Lung (tissue), 17 donors: ENCODE measurements at places on chromosomes 3 and 15. TPM values are rescaled to one million over a fixed set of nuclear protein-coding genes. Genes with fewer than 3 reads are reported as not detected.

LDHAL6B gene
- polyA plus RNA-seq: 0.05 TPM

MESP2 gene
- 0.17 TPM for polyA plus RNA-seq

PPP1R14D gene
- polyA plus RNA-seq: not detected

MKRN3 gene
- 0.30 TPM for polyA plus RNA-seq

DNA sequence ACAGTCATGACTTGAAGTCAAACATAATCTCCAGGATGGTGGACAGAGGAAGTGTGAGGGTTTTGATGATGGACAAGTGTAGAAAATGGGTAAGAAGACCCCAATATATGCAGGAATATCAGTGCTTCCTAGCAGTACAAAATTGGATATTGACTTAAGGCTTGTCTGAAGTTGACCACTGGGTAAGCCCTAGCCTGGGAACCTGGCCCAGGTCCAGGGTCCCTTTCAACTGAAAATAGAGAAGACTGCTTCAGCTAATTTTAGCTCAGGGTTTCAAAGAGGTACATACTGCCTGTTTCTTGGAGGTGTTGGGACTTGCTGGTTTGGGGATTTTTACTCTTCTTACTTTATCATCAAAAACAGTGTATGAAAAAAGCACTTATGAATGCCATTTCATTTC, 4.7 kb downstream of the NR1D2 start:
- peak; percentile 69 for DNase-seq

DNA sequence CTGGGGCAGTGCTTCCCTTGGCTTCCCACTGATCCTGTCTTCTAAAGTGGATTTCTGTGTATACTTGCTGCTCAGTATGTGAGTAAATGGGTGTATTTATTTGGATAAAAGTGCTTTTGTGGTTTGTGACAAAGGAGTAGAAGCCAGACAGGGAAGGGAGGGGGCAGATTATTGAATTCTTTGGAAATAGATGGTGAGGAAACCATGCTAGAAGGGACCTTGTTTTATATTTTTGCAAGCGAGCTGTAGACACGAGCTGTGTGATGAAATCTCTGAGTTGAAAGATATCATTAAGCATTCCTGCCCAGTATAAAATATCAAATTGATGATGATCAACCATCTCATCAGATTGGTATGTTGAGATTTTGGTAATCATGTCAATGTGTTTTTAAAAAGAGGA, 68.9 kb downstream of the DUT start:
- no peak for DNase-seq

DNA sequence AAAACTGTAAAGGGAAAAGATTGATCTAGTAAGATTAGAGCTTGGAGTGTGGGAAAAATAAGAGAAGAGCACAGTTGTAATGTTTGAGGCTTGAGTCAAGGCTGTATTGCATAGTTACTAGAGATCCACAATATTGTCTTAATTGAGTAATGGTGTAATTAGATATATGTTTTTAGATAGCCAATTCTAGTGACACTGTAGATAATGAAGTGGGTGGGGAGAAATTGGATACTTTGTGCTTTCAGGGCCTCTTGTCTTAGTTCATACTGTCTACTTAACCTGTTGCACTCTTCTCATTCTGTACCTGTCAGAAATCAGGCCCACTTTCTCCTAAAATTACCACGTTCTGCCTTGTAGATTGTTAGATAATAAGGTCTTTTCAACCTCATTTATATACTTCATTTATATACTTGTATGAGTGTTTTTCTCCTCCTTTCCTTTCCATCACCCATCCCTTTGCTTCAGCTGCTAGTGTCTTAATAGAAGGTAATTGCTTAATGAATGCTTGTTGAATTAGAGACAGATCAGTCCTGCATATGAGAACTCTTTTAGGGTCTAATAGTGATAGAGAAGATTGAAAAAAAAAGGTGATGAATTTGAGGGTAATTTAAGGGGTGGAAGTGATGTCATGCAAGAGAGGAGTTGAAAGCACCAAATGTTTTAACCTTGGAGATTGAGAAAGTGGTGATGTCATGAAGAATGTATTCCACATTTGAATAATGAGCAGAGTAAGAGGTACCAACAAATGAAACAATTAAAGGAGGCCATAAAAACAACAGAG, 32.0 kb downstream of the PIK3CA start:
- no peak for DNase-seq

GRCh38 chr15:23595368-23595767, 29.9 kb downstream of the MKRN3 start:
- no peak for DNase-seq

DNA sequence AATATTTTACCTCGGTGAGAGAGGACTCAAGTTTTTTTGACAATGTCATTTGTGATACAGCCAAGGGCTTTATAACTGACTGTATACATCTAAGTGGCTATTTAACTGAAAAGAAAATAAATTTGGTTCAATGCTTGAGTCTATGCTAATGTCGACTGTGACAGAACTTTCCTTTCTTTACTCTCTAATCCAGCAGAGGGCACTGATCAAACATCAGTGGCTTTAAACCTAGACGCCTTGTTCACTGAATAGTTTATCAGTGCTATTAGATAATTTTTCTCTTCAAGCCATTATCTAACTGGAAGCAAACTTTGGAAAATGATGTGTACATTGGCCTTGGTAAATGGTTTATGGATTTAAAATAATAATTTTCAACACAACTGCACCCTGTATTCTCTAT, 285.1 kb downstream of the CHL1 start:
- DNase-seq: peak; percentile 58

GRCh38 chr3:138460536-138461205, 26.3 kb downstream of the ESYT3 start:
- DNase-seq: no peak

GRCh38 chr15:67106764-67107013, 41.3 kb downstream of the SMAD3 start:
- no peak for DNase-seq
